Glomerular endothelial cell (primary cell): ENCODE measurements at places on chromosomes 5 and 9. TPM values are rescaled to one million over a fixed set of nuclear protein-coding genes. Genes with fewer than 3 reads are reported as not detected.

RANBP17 gene
- 11.4 and 12.9 TPM in 2 replicates for total RNA-seq

JMY gene
- total RNA-seq, result 7.5 and 11.2 TPM in 2 replicates

FIBCD1 gene
- total RNA-seq, result 0.05 TPM in 1 of 2 replicates, not detected in the other

PDE4D gene
- total RNA-seq, result 11.8 and 27.4 TPM in 2 replicates

TLX3 gene
- not detected in 2 replicates for total RNA-seq

GFI1B gene
- total RNA-seq, result not detected in 2 replicates

CRB2 gene
- 0.06 TPM in 1 of 2 replicates, not detected in the other for total RNA-seq

PRUNE2 gene
- 7.1 and 9.6 TPM in 2 replicates for total RNA-seq

SV2C gene
- not detected in 2 replicates for total RNA-seq

DIPK1B gene
- total RNA-seq, result 153 and 247 TPM in 2 replicates

PIP5KL1 gene
- total RNA-seq, result 3.0 and 3.9 TPM in 2 replicates

CYSRT1 gene
- total RNA-seq, result 0.41 and 0.78 TPM in 2 replicates

CCDC192 gene
- not detected in 2 replicates for total RNA-seq

OTP gene
- not detected in 2 replicates for total RNA-seq

SLC1A1 gene
- 10.9 and 13.0 TPM in 2 replicates for total RNA-seq

GABBR2 gene
- total RNA-seq, result 1.0 and 3.3 TPM in 2 replicates

GPR150 gene
- total RNA-seq, result 0.10 and 0.82 TPM in 2 replicates

PCDHB14 gene
- 1.6 and 6.7 TPM in 2 replicates for total RNA-seq

ZNF79 gene
- total RNA-seq, result 7.8 and 8.1 TPM in 2 replicates

NR2F1-AS1 gene
- 15.1 and 23.0 TPM in 2 replicates for total RNA-seq

IL13 gene
- not detected in 2 replicates for total RNA-seq

ANXA2R gene
- 4.1 and 11.2 TPM in 2 replicates for total RNA-seq

PKD2L2 gene
- total RNA-seq, result not detected in 2 replicates

ACER2 gene
- total RNA-seq, result 7.3 and 20.1 TPM in 2 replicates

WWC1 gene
- 2.9 and 8.5 TPM in 2 replicates for total RNA-seq

CD14 gene
- total RNA-seq, result 0.23 TPM in 1 of 2 replicates, not detected in the other

TMEM215 gene
- total RNA-seq, result not detected in 2 replicates

CACFD1 gene
- total RNA-seq, result 8.3 and 12.3 TPM in 2 replicates

PCDHA4 gene
- 0.29 TPM in 1 of 2 replicates, not detected in the other for total RNA-seq

CD72 gene
- 1.3 TPM in 1 of 2 replicates, not detected in the other for total RNA-seq

DOCK2 gene
- 1.2 and 1.5 TPM in 2 replicates for total RNA-seq

IFNA2 gene
- not detected in 2 replicates for total RNA-seq

SPAAR gene
- 8.1 and 16.3 TPM in 2 replicates for total RNA-seq

AQP7 gene
- not detected in 2 replicates for total RNA-seq
